ENCODE measurements at places on chromosomes 7 and 10.

- DNase-seq, result no peak
These were observed 121.2 kb upstream of the ADARB2 start for GRCh38 chr10:1858547-1858946.

- no peak for DNase-seq
These were observed 65.2 kb downstream of the ELFN1 start for GRCh38 chr7:1735262-1735661.

DNA sequence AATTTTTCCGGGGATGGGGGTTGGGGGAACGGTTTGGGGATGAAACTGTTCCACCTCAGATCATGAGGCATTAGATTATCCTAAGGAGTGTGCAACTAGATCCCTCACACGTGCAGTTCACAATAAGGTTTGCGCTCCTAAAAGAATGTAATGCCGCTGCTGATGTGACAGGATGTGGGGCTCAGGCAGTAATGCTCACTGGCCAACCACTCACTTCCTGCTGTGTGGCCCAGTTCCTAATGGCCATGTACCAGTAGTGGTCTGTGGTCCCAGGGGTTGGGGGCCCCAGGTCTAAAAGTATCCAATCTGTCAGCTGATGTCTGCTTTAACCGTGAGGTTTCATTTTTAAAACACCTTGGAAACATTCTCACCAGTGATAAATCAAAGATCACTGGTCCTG, 2.2 kb downstream of the STN1 start:
- DNase-seq, result no peak

DNA sequence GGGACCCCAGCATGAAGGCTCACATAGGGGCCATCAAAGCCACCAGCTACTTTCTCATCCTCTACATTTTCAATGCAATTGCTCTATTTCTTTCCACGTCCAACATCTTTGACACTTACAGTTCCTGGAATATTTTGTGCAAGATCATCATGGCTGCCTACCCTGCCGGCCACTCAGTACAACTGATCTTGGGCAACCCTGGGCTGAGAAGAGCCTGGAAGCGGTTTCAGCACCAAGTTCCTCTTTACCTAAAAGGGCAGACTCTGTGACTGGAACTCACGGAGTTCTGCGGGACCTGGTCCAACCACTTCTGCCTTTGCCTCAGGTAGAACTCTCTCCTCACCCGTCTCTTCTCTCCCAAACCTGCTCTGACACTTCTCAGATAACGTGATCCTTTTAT, 945 bp downstream of the TAS2R40 start:
- DNase-seq, result no peak

DNA sequence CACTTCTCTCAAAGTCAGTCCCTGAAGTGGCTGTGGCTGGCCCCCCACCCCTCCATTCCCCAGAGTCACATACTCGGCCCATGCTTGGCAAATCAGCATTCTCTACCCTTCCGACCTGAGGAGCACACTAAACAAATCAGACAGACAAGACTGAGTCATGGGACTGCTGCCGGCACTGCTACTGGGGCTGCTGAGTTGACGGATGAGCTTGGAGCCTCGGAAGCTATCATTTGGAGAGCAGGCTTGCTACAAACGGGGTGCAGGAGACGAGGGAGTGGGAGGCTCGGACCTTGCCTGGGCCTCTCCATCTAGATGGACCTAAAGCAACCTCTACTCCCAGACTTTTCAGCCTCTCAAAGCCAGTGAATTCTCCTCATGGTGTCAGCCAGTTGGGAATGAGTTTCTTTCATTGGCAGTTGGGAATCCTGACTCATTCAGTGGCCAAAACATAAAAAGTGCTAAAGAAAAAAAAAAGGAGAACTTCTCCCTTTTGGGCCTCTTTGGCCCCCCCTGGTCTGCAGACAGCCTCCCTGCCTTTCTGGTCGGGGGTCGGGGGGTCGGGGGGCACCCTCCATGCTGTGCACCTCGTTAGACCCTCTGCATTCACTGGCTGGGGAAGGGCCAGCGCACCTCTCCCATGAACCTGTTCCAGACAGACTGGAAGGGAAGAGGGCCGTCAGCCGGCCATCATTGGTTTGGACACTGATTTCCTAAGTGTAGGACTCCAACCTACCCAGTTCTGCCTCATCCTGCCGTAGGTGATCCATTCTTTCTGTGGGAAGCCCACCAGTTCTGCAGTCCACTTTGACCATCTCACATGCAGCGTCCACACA, 52.3 kb upstream of the COL13A1 start:
- DNase-seq, result no peak

GRCh38 chr10:128610113-128610512, 483.9 kb upstream of the MKI67 start:
- DNase-seq, result no peak

GRCh38 chr10:14543046-14543903, 212.6 kb upstream of the FRMD4A start:
- DNase-seq, result no peak
